ENCODE measurements at places on chromosomes 16 and 17.

GRCh38 chr17:78974635-78975591 lies 4.8 kb downstream of the LGALS3BP start:
- peak; percentile 84 for DNase-seq

GRCh38 chr17:60947100-60947499 lies 269.4 kb downstream of the BCAS3 start:
- DNase-seq: no peak

GRCh38 chr16:60810250-60810649 lies 1226.0 kb downstream of the CDH8 start:
- no peak for DNase-seq

- peak; percentile 63 for DNase-seq
Observed at GRCh38 chr17:10646392-10646990, 10.6 kb downstream of the MYH3 start.

- DNase-seq: no peak
Observed at GRCh38 chr17:72294487-72294893, 173.7 kb downstream of the SOX9 start.

- DNase-seq: no peak
Observed at GRCh38 chr17:58764373-58764772, 8.7 kb downstream of the PPM1E start.

- no peak for DNase-seq
Observed at GRCh38 chr17:61635913-61636432, 45.0 kb upstream of the NACA2 start.

DNA sequence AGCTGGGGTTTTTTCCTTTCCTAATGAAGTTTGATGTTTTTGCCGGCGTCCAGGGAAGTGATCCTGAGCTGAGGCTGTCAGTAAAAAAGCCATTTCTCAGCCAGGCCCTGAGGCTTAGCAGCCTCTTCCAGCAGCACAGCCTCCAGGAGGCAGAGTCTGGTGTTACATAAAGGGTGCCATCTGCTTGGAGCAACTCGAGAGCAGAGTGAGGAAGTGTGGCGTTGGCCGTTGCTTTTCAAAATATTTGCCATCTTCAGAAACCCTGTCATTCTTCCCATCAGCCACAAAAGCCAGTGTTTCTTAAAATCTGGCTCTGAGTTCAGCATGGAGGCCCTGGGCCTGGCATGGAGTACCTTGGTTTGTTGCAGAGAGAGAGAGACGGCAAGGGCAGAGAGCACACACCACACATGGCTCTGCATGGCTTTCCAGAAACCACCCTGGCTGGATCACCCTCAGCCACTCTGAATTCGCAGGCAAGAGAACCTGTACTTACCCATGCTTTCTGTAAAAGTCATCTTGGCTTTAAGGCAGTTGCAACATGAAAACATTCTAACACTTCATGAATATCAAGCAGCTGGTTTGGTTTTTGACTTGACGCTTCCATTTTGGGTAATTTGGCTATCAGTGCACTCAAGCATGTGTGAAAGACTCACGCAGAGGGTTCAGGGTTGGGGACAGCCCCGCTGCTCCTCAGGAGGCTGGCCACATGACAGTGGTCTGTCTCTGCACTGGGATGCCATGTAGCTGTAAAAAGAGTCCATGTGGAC lies 21.0 kb downstream of the PMM2 start:
- no peak for DNase-seq

GRCh38 chr16:80447241-80447640 lies 93.6 kb upstream of the DYNLRB2 start:
- no peak for DNase-seq

DNA sequence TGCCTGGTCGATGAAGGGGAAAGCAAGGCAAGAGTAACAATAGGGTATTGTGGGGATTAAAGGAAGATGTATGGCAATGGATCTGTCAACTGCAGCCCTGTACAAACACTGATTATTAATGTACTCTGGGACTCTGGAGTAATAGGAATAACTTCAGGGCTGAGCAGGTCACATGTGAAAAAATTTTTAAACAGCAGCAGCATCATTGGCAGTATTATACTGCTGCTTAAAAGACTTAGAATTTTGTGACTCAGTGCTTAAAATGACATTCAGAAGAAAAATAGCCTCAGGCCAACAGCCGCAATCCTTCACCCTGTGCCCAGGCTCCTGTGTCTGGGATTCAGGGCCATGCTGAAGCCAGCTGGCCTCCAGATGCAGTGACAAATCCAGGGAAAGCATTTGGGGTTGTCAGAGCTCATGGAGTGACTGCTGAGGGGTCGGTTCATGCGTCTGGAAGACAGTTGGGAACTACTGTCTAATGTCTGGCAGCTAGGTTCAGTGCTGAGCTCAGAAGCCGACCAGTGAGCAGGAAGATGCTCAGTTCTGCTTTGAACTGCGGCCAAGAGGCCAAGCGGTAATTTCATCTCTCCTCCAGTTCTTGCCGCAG lies 22.2 kb downstream of the TEX2 start:
- peak; percentile 74 for DNase-seq

- no peak for DNase-seq
Observed at GRCh38 chr16:67278773-67279295, 498 bp upstream of the PLEKHG4 start.

DNA sequence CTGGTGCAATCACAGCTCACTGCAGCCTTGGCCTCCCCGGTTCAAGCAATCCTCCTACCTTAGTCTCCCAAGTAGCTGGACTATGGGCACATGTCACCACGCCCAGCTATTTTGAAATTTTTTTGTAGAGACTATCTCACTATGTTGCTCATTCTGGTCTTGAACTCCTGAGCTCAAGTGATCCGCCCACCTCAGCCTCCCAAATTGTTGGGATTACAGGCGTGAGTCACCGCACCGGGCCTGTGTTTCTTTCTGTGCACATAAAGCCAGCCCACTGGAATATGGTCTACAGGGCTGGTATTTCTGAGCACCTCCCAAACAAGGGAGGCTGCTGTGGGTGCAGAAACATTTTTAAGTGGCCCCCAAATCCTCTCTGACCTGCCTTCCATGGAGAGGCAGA lies 8.4 kb downstream of the TMEM95 start:
- DNase-seq: no peak

DNA sequence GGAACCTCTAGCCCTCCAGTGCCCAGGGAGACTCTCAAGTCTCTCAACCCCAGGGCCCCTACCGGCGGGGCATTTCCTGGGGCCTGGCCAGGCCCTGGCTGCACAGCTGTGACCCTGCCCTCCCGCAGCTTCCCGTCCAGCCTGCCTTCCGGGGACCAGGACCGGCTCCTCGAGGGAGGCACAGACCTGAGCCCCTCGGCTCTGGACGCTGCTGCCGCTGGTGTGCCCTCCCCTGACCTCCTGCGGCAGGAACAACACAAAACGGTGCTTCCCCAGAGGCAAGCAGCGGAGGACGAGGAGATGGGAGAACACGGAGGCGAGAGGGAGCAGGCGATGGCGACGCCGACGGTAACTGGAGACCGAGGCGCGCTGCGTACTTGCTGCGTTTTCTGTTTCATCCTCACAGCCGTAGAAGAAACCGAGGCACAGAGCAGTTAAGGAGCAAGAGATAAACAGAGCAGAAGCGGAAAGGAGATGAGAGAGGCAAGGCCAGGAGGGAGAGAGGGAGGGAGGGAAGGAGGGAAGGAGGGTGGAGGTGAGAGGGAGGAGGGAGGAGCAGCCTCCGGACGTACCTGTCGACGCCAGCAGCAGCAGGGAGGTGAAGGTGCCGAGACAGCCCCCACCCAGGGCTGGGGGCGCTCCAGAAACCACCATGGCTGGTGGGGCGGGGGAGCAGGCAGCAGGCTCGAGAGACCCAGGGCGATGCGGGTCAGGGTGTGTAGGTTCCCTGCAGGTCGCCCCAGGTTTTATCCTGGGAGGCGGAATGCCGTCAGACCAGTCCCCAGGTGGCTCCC lies at the start of gene PRSS22:
TSS of gene PRSS22 (minus strand) at position 720 of the 794 bp plus-strand sequence. CDS start at position 654, 66 bp downstream.
- DNase-seq: no peak

DNA sequence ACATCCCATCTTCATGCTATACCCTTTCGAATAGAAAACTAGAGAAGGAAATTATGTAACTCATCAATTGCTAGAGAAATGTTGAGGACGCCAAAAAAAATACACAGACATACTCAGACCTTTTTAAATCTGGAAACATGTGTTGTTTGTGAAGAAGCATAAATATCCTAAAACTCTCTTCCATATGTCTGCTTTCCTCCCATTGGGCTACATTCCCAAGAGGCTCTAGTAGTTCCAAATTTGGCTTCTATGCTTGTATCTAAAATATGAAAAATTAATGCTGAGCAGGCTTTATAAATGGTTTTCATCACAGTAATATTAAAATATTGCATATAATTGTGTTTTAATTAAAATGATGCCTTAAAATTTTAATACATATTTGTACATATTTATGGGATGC lies 297.9 kb upstream of the PSMD7 start:
- no peak for DNase-seq

- DNase-seq: no peak
Observed at GRCh38 chr17:43915559-43915958, 8.2 kb upstream of the MPP2 start.

GRCh38 chr17:74730491-74731346 lies 6.3 kb upstream of the RAB37 start:
- DNase-seq: no peak

DNA sequence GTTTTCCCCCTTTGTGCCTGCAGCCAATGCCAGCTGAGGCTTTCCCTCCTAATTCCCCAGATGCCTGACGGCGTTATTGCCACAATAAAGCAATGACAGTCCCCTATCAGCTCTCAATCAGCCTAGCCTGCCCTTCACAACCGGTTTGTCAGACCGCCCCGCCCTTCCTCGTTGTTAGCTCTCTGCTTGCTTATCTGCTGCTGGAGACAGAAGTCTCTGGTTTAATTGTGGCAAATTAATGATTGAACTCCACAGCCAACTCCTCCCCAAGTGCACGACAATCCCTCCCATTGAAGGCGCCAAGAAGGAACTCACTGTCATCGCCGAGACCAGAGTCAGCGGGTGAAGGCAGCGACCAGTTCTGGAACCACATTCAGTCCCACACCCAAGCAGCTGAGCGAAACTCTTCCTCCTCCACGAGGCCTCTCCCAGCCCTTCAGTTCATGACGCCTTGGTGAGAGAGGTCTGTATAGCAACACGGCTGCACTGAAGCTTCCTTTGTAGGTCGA lies 474.4 kb downstream of the SLC39A11 start:
- DNase-seq: no peak

- no peak for DNase-seq
Observed at GRCh38 chr17:32156656-32157055, 14.4 kb downstream of the RHOT1 start.

DNA sequence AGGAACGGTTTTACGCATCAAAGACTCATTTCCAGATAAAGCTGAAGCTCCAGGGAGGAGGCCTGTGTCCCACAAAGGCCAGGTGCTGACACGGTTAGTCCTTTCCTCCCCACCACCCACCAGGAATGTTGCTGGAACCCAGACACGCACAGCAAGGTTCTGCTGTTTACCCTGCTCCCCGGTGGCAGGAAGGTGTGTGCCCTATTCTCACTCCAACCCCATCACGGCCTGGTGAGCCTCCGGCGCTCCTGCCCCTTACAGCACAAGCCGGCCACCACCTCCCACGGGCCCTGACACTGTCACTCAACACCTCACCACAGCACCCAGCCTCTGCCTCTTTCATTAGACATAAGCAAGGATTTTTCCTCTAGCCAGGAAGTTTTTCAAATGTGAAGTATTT lies 47.8 kb downstream of the ANKRD11 start:
- DNase-seq: no peak

DNA sequence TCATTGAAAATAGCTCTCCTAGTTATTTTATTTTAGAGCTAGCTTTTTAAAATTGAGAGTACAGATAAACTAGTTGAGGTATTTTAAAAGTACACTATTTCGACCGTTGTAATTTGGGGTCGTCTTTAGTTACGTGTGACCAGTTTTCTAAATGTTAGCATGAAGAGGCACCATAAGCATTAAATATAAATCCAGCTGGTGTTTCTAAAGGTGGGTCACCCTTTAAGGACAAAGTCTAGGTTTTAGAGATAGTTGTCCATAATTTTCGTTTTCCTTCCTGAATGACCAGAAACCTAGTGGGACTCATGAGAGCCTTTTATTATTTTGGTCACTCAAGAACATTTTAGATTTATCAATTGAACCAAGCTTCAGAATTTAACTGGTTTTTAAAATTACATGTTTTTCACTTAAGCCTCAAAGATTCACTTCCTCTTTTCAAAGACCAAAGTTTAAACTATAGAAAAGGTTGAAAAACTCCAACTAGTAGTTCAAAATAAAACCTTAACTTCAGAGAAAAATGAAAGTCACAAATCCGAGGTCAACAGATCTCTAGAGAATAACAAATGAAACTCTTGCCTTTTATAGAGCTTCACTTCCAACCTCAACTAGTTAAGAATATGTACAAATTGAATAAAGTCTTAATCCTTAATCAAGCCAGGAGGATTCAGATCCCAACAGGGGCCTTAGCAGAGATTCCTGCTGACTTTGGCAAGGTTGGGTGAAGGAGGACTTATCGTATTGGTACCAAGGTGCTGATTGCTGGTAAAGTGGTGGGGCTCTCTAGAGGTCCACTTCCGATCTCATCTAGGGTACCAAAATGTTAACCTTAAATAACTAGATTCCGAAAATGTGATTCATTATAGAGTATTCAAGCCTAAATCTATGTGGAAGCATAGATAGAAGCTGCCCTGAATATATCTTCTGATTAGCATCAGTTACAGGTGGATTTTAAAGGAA lies 32.5 kb downstream of the PHKB start:
- no peak for DNase-seq

DNA sequence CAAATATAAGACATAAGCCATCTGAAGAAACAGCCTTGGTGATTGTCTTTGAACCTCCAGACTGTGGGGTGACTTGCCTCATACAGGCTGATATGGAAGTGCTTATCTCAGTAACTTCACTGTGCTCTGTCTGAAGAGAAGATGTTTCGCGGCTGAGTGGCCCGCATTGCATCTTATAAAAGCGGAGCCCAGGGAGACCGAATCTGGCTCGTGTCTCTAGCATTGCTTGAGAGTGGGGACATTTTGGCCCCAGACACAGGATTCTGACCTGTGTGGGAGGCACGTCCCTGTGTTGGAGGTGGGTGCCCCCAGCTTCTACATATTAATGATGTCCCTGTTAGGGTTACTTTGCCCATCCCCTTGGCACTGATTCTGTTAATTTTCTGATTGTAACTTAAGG lies 66.4 kb downstream of the METRNL start:
- DNase-seq: no peak

DNA sequence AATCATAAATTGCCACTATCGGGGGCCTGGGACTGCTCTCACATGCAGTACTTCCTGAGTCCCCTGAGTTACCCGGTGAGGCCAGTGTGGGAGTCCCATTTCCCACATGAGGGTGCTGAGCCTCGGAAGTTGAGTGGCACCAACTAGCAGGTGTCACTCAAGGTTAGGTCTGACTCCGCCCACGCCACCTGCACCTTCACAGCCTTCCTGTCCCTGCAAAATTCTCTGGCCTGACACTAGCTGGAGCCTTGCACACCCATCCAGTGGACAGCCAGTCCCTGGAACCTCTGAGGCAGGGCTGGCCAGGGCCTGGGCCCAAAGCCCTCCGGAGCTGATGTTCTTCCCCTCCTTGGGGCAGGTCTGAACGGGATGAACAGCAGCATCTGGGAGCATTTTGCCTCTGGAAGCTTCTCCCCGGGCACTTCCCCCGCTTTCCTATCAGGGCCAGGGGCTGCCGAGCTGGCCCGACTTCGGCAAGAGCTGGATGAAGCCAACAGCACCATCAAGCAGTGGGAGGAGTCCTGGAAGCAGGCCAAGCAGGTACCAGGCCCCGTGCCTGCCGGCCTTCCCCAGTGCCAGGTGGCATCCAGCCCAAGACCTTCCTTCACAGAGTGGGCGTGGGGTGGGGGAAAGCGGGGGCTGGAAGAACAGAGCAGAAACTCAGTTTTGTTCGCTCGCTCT lies 21.9 kb downstream of the UNC13D start:
- peak; percentile 57 for DNase-seq
